AG08395 (cell line): ENCODE measurements at places on chromosomes 2 and 18.

DNA sequence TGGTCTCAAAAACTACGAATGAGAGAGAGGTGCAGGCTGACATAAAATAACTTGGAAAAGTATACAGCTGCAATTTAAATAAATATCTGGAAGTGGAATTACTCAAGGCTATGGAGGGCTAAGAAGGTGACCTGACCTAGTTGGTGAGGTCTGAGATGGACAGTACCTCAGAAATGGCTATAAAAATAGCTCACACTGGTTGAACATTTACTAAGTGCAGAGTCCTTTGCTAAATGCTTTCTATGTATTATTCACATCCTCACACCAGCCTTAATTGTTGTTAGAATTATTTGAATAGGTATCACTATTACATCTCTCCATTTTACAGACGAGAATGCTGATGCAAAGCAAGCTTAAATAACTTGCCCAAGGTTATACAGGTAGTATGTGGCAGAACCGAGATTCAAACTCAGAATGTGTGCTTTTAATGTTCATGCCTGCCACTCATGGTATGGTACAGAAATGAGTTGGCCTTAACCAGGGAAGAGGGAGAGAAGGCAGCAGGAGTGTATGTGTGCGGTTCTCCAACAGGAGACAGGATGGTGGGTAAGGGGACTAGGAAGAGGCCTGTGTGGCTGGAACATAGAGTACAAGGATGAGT, 37.4 kb downstream of the MRPL44 start:
- DNase-seq, result no peak

- no peak for DNase-seq
Observed at GRCh38 chr2:163808406-163808805, 72.6 kb upstream of the FIGN start.

DNA sequence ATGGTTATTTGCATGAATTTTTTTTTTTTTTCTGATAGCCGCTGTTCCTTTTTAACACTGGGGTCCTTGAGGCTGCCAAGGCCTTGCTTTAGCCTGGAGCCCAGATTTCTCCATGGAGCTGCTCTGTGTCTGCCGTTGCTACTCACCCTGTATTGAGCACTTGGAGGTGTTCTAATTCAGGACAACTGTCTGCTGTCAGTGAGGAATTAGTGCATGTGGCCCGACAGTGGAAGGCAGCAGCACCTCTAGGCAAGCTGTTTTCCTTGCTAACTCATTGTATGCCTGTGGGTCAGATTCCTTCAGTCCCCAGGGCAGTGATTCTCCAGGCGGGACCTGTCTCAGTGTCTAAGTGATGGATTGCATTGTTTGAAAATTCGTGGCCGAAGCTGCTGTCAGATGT, 147.7 kb upstream of the DPP10 start:
- no peak for DNase-seq

DNA sequence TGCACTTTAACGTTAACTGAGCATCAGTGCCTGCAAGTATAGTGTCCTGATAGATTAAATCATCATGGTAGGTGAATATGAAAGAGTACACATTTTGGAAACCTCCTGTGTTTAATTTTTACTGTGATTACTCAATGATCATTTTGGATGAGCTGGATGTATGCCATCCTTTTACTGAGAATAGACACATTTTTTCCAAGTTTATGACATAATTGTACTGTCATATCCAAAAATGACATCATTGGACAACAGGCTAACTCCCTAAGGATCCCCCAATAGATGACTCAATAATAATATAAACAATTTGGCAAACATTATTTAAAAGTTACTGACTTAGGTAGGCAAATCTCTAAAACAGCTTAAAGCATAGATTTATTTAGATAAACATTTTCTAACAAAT, 410.8 kb upstream of the REG3G start:
- DNase-seq, result no peak

- no peak for DNase-seq
Observed at GRCh38 chr2:64681479-64681967, 27.8 kb upstream of the SERTAD2 start.

- DNase-seq, result no peak
Observed at GRCh38 chr2:104434318-104434792, 419.6 kb upstream of the POU3F3 start.

DNA sequence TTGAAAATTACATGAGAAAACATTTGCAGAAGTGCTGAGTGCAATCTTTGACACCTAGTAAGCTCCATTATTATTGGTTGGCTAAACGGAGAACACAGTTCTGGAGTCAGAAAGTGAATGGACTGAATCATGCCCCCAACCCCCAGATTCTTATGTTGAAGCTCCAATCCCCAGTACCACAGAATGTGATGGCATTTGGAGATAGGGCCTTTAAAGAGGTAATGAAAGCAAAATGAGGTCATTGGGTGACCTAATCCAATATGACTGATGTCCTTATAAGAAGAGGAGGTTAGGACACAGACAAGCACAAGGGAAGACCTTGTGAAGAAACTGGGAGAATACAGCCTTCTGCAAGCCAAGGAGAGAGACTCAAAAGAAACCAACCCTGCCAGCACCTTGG, 200.9 kb upstream of the EPAS1 start:
- DNase-seq, result no peak
